ENCODE measurements at places on chromosomes 16 and 17.

DNA sequence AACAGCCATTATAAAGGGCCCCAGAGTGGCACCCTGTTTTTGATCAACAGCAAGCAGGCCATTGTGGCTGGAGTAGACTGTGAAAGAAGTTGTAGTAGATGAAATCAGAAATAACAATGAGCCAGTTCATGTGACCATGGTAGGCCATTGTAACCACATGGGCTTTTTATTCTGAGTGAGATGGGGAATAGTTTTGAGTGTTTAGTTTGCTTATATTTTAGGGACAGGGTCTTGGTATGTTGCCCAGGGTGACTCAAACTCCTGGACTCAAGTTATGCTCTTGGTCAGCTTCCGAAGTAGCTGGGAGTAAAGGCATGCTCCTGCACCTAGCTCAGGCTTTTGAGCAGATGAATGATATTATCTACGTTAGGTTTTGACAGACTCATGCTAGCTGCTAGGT, 12.0 kb downstream of the CBFB start:
- peak; percentile 25 for DNase-seq

DNA sequence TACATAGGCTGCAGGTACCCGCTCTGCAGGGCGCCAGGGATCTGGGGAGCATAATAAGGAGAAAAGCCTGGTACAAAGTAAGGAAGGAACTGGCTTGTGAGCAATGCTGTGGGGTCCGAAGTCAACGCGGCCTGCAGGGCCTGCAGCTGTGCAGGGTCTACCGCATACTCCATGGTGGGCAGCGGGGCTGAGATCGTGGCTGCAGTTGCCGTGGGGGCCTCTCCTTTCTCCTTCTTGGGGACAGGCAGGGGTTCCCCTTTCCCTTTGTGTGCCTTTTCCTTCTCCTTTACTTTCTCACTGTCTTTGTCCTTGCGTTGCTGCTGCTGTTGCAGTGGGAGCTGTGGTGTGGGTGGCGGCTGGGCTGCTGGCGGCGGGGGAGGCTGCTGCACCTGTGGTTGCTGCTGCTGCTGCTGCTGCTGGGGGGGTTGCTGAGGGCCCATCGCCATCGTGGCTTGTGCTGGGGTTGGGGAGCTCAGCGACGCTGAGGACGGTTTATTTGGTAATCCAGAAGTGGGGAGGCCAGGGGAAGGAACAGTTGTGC, 259.6 kb downstream of the ZFHX3 start:
- DNase-seq, result no peak

DNA sequence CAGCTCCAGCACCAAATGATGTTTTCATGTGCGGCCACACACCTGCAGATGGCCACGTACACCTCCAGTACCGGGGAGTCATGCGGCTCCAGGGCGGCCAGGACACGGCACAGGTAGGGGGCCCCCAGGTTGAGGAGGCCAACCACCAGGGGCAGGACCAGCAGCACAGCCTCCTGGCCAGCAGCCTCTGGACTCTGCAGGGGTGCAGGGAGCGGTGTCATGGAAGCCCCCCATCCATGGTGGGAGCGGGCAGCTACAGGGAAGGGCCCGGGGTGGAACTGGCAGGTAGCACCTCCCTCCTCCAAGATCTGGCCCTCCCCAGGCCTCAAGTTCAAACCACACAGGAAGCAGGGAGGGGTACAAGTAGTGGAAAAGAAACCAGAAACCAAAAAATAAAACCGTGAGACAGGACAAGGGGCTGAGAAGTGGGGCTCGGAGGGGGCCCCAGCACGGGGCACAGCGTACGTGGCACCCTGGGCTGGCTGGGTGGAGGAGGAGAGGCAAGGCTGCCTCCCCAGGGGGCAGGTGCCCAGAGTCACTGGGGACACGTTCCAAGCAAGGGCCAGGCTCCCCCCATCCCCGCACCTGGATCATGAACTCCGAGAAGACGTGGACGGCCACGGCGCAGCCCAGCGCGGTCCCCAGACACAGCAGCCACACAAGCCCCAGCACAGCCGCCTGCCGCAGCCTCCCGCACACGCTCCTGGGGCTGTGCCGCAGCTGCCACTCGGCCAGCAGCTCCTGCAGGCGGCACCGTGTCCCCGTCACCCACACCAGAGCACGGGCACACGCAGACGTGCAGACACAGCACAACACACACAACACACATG, 7.4 kb downstream of the TMC6 start:
- DNase-seq, result no peak

- DNase-seq, result no peak
These were observed 5.1 kb downstream of the BPTF start for GRCh38 chr17:67830440-67830839.

GRCh38 chr17:75524970-75525805, at the start of gene LLGL2:
LLGL2 (plus strand) TSS chr17:75525697; CDS start chr17:75543427, 17,730 bp downstream.
- peak; percentile 49 for DNase-seq

DNA sequence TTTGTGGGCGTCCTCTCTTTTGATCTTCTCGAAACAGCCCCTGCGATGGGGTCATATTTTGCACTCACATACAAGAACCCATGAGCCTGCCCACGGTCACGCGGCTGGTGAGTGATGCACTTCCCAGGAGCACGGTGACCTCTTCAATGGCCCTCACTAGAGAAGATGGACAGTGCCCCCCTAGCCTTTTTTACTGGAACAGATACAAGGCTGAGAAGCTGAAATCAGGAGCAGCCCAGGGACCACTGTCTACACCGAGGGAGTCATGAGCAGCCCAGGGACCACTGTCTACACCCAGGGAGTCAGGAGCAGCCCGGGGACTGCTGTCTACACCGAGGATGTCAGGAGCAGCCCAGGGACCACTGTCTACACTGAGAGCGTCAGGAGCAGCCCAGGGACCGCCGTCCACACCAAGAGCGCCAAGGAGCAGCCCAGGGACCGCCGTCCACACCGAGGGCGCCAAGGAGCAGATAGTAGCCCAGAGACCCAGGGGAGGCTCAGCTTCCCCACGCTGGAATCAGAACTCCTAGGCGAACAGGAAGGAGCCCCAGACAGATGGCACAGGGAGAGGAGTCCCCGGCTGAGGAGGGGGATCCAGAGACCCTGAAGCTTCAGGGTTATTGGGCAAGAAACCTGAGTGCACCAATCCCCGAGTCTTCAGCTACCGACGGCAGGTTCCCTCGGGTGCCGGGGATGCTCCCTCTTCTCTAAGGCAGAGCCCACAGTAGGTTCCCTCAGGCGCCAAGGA, 23.7 kb downstream of the ACSF3 start:
- DNase-seq, result no peak

GRCh38 chr17:27265333-27265732, 28.6 kb upstream of the WSB1 start:
- DNase-seq, result no peak

GRCh38 chr16:59487067-59487466, 753.0 kb upstream of the GOT2 start:
- no peak for DNase-seq

- no peak for DNase-seq
These were observed 48.8 kb downstream of the HSD17B2 start for GRCh38 chr16:82083710-82084353.
